ENCODE measurements at places on chromosomes 2 and 18. TPM values are rescaled to one million over a fixed set of nuclear protein-coding genes. Genes with fewer than 3 reads are reported as not detected.

The HRH4 gene
- total RNA-seq: not detected

The GLI2 gene
- total RNA-seq: 30.3 TPM

The NEURL3 gene
- 0.40 TPM for total RNA-seq

The CAPN10 gene
- 40.1 TPM for total RNA-seq

The IL36A gene
- not detected for total RNA-seq

The SEPTIN10 gene
- 36.1 TPM for total RNA-seq

The TMEM178A gene
- total RNA-seq: not detected

The WIPF1 gene
- total RNA-seq: 0.29 TPM

The C2orf80 gene
- total RNA-seq: not detected

The RBM43 gene
- 2.6 TPM for total RNA-seq

The CCL20 gene
- total RNA-seq: 1.7 TPM

The UGP2 gene
- total RNA-seq: 55.8 TPM

The PROKR1 gene
- total RNA-seq: 0.12 TPM

The OST4 gene
- total RNA-seq: 244 TPM

The CDK15 gene
- total RNA-seq: 2.4 TPM

The ACVR1C gene
- 0.40 TPM for total RNA-seq

The GPR45 gene
- total RNA-seq: not detected

The ATF2 gene
- total RNA-seq: 15.0 TPM

The ZCCHC2 gene
- 17.3 TPM for total RNA-seq

The EMILIN2 gene
- 17.1 TPM for total RNA-seq

The OSR1 gene
- total RNA-seq: 30.6 TPM

The EFR3B gene
- 4.6 TPM for total RNA-seq

The MEP1B gene
- not detected for total RNA-seq

The PSMA8 gene
- total RNA-seq: not detected

The CELF4 gene
- not detected for total RNA-seq

The CHST10 gene
- 13.4 TPM for total RNA-seq

Measured in PC-3 (cell line).